ENCODE measurements at places on chromosomes 3 and 15.

DNA sequence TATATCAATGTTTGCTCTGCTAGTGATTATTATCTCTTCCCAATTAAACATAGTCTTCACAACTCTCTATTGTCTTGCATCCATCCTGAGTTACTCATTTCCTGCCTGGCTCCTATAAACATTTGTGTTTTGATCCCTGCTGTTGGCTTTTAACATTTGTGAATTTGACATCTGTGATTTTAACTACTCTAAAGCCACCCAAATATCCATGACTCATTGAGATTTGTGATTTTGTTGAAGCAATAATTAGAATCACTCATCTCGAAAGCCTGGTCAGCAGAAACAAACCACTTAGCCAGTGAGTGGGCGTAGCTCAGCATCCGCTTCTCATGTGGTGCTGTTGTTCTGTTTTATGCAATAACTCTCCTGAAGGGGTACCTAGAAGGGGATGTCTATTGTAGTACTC, 174.3 kb upstream of the ZBTB20 start:
- H3K36me3 ChIP-seq, result no peaks in the 10 kb centered on the region
- no peak for DNase-seq
- H3K27me3 ChIP-seq, result no peaks in the 10 kb centered on the region
- H3K4me1 ChIP-seq, result no peaks in the 10 kb centered on the region

- DNase-seq, result no peak
- H3K36me3 ChIP-seq, result peaks cover 8% of the 10 kb centered on the region
Observed at GRCh38 chr3:156760333-156760732, 65.8 kb upstream of the LEKR1 start.

GRCh38 chr3:87503900-87504498, 227.6 kb upstream of the POU1F1 start:
- no peak overlapping the region for H3K27ac ChIP-seq
- no peak overlapping the region for H3K4me3 ChIP-seq
- H3K36me3 ChIP-seq, result no peaks in the 10 kb centered on the region
- no peaks in the 10 kb centered on the region for H3K4me1 ChIP-seq
- no peaks in the 10 kb centered on the region for H3K27me3 ChIP-seq

- no peaks in the 10 kb centered on the region for H3K27me3 ChIP-seq
- no peak overlapping the region for H3K4me3 ChIP-seq
- H3K4me1 ChIP-seq, result peaks cover 2% of the 10 kb centered on the region
- no peak for DNase-seq
Observed at GRCh38 chr3:11910971-11911531, 64.4 kb upstream of the TAMM41 start.

DNA sequence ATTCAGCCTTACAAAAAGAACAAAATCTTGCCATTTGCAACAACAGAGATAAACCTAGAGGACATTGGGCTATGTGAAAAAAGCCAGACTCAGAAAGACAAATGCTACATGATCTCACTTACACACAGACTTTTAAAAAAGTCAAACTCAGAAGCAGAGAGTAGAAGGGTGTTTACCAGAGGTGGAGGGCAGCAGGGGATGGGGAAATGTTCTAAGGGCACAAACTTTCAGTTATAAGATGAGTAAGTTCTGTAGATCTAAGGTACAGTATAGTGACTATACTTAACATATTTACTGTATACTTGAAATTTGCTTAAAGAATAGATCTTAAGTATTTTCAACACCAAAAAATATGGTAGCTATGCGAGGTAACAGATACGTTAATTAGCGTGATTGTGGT, 3.0 kb downstream of the MYEF2 start:
- peaks cover 25% of the 10 kb centered on the region for H3K36me3 ChIP-seq
- no peaks in the 10 kb centered on the region for H3K27me3 ChIP-seq
- H3K27ac ChIP-seq, result no peak overlapping the region
- peaks cover 20% of the 10 kb centered on the region for H3K4me1 ChIP-seq
- no peak overlapping the region for H3K4me3 ChIP-seq
- DNase-seq, result no peak

DNA sequence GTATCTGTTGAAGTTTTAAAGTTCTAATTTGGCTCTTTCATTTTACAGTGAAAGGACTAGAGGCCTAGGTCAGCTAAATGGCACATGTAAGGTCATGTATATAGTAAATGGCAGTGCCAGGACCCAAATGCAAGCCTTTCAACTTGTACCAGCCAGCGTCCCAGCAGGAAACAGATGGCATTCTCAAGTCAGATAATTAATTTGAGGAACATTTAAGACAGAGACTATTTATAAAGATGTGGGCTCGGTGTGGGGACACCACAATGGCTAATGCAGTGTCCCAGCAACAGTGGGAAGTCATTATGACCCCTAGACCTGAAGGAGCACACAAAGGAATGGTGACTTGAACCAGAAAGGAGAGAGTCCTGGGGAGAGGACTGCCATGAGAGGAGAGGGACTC, 6.1 kb downstream of the MINDY4B start:
- no peak overlapping the region for H3K4me3 ChIP-seq
- no peaks in the 10 kb centered on the region for H3K36me3 ChIP-seq
- H3K27me3 ChIP-seq, result peaks cover 21% of the 10 kb centered on the region
- no peak for DNase-seq
- no peak overlapping the region for H3K27ac ChIP-seq
- no peaks in the 10 kb centered on the region for H3K4me1 ChIP-seq

DNA sequence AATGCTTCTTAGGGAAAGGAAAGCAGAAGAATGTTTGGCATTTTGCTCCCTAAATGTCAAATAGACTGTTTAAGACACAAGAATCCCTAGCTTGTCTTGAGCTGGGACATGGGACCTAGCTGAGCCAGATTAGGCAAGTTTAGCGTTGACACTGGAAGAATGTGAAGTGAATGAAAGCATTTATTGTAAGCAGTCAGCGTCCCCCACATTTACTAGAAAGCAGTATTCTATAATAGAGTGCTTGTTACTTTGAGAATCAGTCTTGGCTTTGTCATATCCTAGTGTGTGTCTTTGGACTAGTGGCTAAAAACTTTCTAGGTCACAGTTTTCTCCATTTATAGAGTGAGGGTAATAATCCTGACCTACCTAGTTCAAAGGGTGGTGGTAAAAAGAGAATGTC, 161.6 kb downstream of the ADAMTSL3 start:
- H3K4me1 ChIP-seq, result no peaks in the 10 kb centered on the region
- no peaks in the 10 kb centered on the region for H3K36me3 ChIP-seq
- no peak overlapping the region for H3K4me3 ChIP-seq
- no peak overlapping the region for H3K27ac ChIP-seq

- no peaks in the 10 kb centered on the region for H3K27me3 ChIP-seq
- no peak overlapping the region for H3K27ac ChIP-seq
- H3K36me3 ChIP-seq, result no peaks in the 10 kb centered on the region
- no peak overlapping the region for H3K4me3 ChIP-seq
Observed at GRCh38 chr15:81916451-81916850, 129.4 kb downstream of the MEX3B start.

GRCh38 chr3:81874738-81875137, 113.3 kb upstream of the GBE1 start:
- no peaks in the 10 kb centered on the region for H3K4me1 ChIP-seq
- no peak for DNase-seq
- H3K27ac ChIP-seq, result no peak overlapping the region
- H3K27me3 ChIP-seq, result no peaks in the 10 kb centered on the region
- H3K4me3 ChIP-seq, result no peak overlapping the region
